SJSA1 (cell line): ENCODE measurements at places on chromosomes 16 and 17. TPM values are rescaled to one million over a fixed set of nuclear protein-coding genes. Genes with fewer than 3 reads are reported as not detected.

The SLC6A2 gene
- total RNA-seq, result not detected in 2 replicates

The ABCA9 gene
- total RNA-seq, result not detected in 2 replicates

The RHBDF1 gene
- 21.4 and 23.4 TPM in 2 replicates for total RNA-seq

The SCNN1G gene
- total RNA-seq, result not detected in 2 replicates

The KCTD11 gene
- 5.4 and 7.0 TPM in 2 replicates for total RNA-seq

The GNG13 gene
- not detected in 2 replicates for total RNA-seq

The SMCR8 gene
- 6.0 and 12.1 TPM in 2 replicates for total RNA-seq

DNA sequence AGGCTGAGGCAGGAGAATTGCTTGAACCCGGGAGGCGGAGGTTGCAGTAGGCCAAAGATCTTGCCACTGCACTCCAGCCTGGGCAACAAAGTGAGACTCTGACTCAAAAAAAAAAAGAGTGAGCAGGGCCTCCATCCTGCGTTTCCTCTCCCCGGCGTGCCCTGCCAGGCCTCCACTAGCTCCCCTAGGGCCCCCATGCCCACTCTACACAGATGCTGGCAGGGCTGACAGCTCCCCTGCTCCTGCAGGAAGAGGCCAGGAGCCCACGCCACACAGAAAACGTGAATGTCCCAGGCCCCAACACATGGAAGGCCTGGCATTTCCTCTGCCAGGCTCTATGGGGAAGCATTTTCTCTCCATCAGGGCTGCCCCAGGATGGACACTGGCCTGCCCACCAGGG is 109.4 kb downstream of the AMFR start:
- no peaks in the 10 kb centered on the region for H3K27me3 ChIP-seq
- DNase-seq, result no peak
- peaks cover 3% of the 10 kb centered on the region for H3K4me1 ChIP-seq
- H3K36me3 ChIP-seq, result no peaks in the 10 kb centered on the region
- H3K27ac ChIP-seq, result no peak overlapping the region

DNA sequence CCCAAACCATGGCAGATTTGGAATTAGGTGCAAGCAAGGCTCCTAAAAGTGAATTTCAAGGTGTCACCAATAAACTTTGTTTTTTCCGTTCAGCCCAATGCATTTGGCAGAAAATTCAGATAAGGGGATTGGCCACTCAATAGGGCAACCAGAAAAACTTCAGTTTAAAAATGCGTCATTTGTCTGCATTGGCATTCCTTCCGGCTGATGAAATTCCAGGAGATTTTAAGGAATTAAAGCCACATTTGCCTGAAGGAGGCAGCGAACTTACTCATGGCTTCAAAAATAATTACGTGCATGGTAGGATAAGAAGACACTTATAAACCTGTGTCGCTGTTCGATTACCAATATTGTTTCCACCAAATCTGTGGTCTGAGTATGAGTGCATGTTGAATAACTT is 151.9 kb downstream of the SALL1 start:
- H3K4me3 ChIP-seq, result no peak overlapping the region
- H3K36me3 ChIP-seq, result no peaks in the 10 kb centered on the region
- no peak overlapping the region for H3K27ac ChIP-seq
- H3K4me1 ChIP-seq, result no peaks in the 10 kb centered on the region
- no peak for DNase-seq

DNA sequence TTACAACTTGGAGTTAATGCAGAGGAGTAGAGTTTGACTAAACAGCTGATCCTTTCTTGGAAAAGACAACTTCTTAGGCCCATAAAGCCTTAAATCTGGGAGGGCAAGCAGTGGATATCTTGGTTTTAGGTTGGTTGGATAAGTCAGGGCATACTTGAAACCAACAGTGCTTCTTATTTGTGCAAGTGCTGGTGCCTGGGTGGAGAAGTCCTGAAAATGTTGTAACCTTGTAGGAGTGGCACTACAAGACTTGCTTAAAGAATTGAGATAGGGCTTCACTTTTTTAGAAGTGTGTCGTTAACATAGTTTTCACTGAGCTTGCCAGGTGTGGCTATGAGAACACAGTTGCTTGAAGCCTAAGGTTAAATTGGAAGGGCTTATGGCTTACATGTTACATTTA is 6.2 kb downstream of the MSI2 start:
- no peak overlapping the region for H3K4me3 ChIP-seq
- H3K27me3 ChIP-seq, result no peaks in the 10 kb centered on the region
- H3K4me1 ChIP-seq, result peaks cover 6% of the 10 kb centered on the region
- no peak overlapping the region for H3K27ac ChIP-seq
- peaks cover 66% of the 10 kb centered on the region for H3K36me3 ChIP-seq

DNA sequence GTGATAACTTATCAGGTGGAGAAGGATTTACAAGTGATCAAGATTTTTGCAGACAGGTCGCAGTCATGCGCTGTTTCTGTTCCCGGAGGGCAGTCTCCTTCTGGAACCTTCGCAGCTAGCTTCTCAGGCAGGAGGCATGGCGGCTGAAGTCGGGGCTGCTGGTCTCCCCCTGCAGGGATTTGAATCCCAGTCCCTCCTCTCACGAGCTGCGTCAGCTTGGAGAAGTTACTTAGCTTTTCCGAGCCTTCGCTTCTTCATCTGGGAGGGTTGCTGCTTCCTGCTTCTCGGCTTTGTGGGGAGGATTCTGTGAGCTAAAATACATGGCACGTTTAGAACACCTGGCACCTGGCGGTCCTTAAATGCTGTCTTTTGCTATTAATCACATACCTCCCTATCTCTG is 287.8 kb upstream of the FOXF1 start:
- H3K27ac ChIP-seq, result peak overlapping the region; percentile 86
- H3K27me3 ChIP-seq, result no peaks in the 10 kb centered on the region
- peaks cover 87% of the 10 kb centered on the region for H3K4me1 ChIP-seq
- peak overlapping the region; percentile 43 for H3K4me3 ChIP-seq
- DNase-seq, result no peak

- H3K4me3 ChIP-seq, result no peak overlapping the region
- peaks cover 56% of the 10 kb centered on the region for H3K36me3 ChIP-seq
- DNase-seq, result no peak
- H3K27ac ChIP-seq, result no peak overlapping the region
- H3K4me1 ChIP-seq, result no peaks in the 10 kb centered on the region
- no peaks in the 10 kb centered on the region for H3K27me3 ChIP-seq
These were observed 16.7 kb downstream of the IL34 start for GRCh38 chr16:70662991-70663523.

- peaks cover 20% of the 10 kb centered on the region for H3K4me1 ChIP-seq
- no peaks in the 10 kb centered on the region for H3K36me3 ChIP-seq
- H3K27ac ChIP-seq, result no peak overlapping the region
- no peak overlapping the region for H3K4me3 ChIP-seq
These were observed 65.7 kb upstream of the LRRC37A3 start for GRCh38 chr17:64984851-64985521.
